Stimulated activated naive B cell treated with anti-CD40 and anti-IgM and Interleukin-4, amounts not matched to agents 10 μg/mL and 1 μg/mL and 100 μg/mL, for 72 hours (primary cell): ENCODE measurements at places on chromosomes 3 and 15.

GRCh38 chr3:32424581-32425250 lies 33.1 kb downstream of the CMTM7 start:
- no peak for DNase-seq

DNA sequence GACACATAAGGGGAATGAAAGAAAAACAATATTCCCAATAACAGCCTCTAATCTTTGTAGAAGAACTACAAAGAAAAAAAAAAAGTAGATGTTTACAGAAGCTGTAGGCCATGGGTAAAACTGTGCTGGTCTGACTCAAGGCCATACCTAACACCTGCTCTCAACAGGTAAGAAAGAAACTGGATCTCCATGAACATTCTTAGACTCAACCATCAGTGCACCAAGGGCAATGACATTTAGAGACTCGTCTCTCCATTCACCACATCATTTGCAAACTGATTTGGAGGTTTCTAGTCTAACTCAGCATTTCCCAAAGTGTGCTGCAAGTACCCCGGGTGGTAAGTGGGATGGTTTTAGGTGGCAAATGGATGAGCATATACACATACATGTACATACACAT lies 164.2 kb downstream of the FOXP1 start:
- no peak for DNase-seq

GRCh38 chr15:59283717-59284391 lies 77.2 kb downstream of the LDHAL6B start:
- DNase-seq = no peak

GRCh38 chr15:100042558-100042957 lies 299.2 kb downstream of the ADAMTS17 start:
- DNase-seq = no peak

- DNase-seq = no peak
Observed at GRCh38 chr3:50171540-50172301, 16.6 kb downstream of the SEMA3F start.

GRCh38 chr3:172228036-172228415 lies 188.6 kb downstream of the FNDC3B start:
- DNase-seq = no peak

- DNase-seq = no peak
Observed at GRCh38 chr3:72316501-72317279, 531.6 kb downstream of the SHQ1 start.

- DNase-seq = no peak
Observed at GRCh38 chr15:30962659-30963058, 28.8 kb downstream of the MTMR10 start.

DNA sequence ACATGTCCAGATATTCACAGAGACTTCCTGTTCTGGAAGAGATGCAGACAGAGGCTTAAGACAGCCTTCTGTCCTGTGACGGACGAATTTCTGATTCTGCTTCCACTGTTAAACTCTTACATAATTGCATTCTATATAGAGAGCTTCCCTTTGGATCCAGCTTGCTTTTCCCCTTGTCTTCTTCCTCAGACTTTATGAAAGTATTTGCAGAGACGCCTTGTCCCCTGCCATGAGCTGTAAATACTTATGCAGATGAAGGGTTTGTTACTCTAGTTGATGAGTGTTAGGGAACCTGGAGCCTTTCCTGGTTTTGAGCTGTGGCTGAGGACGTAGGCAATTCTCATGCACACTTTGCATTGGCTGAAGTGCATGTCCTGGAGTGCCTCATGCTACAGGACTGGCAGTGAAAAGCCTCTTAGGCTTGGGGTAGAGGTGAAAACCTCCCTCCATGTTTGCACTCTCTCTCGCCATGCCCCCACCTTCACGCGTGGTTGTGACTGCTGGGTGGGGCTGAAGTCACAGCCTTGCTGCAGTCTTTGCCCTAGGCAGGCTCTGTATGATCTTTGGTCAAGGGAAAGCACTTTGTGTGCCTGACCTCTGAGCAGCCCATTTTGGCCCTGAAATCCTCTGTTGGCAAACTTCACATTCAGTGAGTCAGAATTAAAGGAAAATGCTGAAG lies 286.6 kb downstream of the PTPRG start:
- DNase-seq = no peak

GRCh38 chr3:154701055-154701454 lies 271.1 kb upstream of the GPR149 start:
- DNase-seq = no peak

GRCh38 chr3:194148383-194148782 lies 12.4 kb downstream of the HES1 start:
- DNase-seq = no peak

GRCh38 chr15:65020419-65020818 lies 9.0 kb downstream of the MTFMT start:
- DNase-seq = no peak

DNA sequence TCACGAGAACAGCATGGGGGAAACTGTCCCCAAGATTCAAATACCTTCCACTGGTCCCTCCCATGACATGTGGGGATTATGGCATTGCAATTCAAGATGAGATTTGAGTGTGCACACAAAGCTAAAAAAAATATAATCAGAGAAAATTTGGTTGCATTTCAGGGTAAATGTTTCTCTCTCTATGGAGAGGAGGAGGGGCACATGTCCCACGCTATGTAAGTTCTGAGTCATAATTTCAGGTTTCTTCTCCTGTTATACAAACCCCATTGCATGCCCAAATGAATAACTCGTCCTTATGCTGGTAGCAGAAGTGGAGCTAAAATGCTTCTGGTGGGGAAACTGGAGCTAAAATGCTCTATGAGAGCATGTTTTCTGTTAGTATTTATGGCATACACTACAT lies 209.7 kb upstream of the DCBLD2 start:
- DNase-seq = no peak

- no peak for DNase-seq
Observed at GRCh38 chr15:51366920-51367319, 25.5 kb downstream of the GLDN start.

DNA sequence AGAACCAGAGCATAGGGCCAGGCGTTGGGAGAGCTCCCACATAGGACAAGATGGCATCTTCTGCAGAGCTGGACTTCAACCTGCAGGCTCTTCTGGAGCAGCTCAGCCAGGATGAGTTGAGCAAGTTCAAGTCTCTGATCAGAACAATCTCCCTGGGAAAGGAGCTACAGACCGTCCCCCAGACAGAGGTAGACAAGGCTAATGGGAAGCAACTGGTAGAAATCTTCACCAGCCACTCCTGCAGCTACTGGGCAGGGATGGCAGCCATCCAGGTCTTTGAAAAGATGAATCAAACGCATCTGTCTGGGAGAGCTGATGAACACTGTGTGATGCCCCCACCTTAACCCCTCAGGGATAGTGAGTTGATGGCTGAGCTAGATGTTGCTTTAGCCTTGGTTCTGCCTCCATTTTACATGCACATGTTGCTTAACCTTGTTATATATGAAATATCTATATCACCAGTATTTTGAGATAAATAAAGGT lies at the start of gene PYDC2:
Gene PYDC2 (plus strand): TSS at position 51 of the 483 bp plus-strand sequence. CDS start 0 bp downstream, at position 51.
- no peak for DNase-seq

DNA sequence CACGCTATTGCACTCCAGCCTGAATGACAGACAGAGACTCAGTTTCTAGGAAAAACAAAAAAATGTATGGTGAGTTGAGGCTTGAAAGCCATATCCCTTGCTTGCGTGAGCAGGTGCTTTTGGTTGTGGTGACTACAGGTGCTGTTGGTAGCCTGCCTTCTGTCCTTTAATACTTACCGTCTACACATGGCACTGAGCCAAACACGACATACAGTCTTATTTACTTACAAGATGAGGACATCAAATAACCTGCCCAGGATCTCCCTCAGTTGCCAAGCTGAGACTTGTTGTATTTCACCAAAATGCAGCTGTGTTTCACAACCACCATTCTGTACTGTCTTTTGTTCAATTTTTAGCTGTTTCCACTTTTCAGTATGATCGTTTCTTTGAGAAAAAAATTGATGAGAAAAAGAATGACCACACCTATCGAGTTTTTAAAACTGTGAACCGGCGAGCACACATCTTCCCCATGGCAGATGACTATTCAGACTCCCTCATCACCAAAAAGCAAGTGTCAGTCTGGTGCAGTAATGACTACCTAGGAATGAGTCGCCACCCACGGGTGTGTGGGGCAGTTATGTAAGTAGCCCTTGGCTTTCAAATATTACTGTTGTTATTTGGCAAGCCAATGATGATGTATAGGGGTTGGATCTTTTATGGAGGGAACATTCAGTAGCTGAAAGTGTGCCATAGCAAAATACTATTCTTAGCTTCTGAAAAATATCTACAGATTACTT lies 6.5 kb downstream of the ALAS1 start:
- DNase-seq = no peak

DNA sequence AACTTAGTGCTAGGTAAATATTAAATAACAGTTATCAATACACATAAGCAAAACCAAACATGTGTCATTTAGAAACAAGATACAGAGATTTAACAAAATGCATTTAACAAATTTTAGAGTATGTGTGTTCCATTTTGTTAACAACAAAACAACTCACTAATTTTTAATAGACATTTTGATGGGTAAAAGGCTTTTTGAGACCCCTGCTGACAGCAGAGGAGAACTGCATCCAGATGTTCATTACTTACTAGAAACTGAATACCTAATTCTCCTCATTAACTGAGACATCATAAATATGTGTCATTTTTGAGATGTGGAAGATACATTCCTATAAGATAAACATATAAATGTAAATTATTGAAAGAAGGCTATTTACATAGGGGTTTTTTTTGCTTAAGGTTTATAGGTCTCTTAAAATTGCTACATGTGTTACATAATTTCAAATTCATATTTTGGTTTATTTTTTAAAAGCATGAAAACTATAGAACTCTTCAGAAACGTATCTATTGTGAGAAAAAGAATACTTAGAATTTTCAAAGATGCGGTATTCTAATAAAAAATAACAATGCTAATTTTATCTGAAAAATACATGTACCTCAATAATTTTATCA lies 1009.8 kb downstream of the TUSC7 start:
- no peak for DNase-seq

DNA sequence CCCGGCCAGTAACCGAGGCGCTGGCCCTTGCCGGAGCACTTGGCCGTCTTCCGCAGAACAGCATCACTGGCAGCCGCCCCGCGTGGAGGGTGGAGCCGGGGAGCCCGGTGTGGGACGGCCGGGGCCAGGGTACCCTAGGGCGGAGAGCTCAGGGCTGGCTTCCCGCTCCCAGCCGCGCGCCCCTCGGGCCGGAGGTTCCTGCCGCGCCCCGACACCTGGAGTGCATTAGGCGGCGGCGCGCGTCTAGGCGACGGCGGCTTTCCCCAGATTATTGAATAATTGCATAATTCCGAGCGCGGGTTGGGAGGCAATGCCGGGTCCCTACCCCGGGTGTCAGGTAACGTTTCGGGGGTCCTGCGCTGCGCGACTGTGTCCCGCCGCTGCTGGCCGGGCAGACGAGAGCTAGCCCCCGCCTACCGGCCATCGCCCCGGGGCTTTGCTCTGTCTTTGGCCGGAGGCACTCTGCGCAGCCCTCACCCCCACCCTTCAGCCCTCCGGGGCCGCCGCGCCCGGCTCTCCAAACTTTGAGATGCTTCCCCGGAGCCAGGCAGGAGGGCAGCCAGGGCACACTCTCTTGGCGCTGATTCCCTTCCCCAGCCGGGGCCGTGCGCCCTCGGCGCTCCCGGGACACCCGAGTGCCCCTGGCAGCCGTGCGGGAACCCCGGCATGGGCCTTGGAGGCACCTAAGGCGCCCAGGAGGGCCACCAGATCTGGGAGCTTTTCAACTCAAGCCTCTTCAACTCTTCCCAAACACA lies 749 bp downstream of the ITGA11 start:
- no peak for DNase-seq

DNA sequence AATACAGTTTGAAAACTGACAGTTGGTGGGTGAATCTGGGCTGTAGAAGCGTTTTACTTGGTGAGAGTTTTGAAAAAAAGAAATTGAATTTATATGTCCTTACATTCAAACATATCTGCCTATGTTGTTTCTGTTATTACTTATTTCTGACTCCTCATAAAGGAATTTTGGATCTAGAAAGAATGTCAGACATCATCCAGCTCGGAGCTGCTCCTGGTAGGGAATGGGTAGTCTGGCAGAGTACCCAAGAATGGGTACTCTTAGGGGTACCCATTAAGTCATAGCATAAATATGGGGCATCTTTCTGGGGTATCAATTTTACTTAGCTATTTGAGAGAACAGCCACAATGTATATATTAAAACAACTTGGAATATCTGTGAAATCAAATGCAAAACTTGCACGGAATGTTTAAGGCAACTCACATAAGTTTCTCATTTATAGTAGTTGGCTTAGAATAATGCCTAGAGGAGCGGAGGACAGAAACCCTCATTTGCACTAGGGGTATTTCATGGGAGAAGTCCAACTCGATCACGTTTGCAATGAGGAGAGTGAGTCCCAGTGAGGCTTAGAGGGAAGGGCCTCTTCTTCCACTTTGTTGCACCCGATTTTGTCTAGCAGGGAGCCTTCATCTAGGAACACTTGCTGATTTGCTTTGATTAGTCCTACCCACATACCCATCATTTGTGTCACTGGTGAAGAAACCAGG lies 2.4 kb upstream of the LARP6 start:
- DNase-seq = no peak
